Activated CD8-positive, alpha-beta memory T cell treated with anti-CD3 and anti-CD28 coated beads for 24 hours (primary cell): ENCODE measurements at places on chromosomes 1 and 21.

DNA sequence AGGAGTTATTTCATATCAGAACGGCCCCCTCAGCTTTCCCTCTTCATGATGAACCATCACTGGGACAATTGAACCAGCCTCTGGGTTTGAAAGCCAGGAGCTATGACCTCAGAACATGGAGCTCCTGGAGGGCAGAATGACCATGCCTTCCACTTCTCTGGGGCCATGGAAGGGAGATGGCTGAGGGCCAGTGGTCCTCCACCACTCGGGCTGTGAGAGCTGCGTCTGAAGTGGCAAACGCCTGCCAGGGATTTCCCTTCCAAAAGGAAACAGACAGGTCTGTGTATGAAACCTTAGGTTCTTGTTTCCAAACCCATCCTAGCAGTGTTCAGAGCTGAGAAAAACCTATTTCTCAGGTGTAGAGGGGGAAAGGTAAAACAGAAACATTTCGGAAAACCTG is 22.5 kb downstream of the PKP1 start:
- no peak for DNase-seq

DNA sequence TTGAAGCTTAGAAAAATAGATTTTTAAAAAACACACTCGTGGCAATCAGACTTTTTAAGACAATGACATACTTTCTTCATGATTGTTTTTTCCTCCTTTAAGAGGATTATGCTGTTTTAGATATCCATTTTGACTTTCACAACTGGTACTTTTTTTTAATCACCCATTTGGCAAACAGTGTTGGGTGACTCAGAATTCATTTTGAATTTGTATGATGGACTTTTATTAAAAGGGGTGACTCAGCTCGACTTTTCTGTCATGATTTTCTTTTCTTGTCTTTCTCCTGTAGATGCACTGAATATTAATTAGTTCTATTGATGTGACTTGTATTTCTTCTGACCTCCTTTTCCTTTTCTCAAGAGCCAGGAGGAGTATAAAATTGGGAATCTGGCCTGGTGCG is 44.7 kb downstream of the FMN2 start:
- DNase-seq = no peak

GRCh38 chr1:67338642-67339041 is 31.0 kb downstream of the IL12RB2 start:
- no peak for DNase-seq

- no peak for DNase-seq
These were observed 183.7 kb upstream of the FAM78B start for GRCh38 chr1:166350490-166350889.

DNA sequence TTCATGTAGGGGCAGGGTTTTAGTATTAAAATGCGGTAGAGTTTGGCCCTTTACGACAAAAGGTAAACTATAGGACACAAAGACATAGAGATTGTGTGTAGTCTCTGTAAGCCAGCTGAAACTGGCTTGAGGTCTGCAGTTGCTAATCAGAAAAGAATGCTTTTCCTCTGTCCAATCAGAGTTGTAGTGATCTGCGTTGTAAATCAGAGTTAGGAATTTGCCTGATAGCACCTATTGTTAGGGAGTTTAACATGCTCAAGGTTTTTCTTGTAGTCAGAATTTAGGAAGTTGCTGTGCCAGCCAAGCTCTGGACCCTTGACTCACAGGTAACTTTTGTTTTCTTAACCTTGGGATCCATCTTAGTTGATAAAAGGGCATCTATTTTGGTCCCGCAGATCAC is 61.2 kb upstream of the VTCN1 start:
- no peak for DNase-seq

GRCh38 chr1:113812661-113813135 is 422 bp upstream of the RSBN1 start:
- DNase-seq = no peak

GRCh38 chr1:110319332-110320167 is 19.6 kb upstream of the RBM15 start:
- DNase-seq = peak; percentile 35

DNA sequence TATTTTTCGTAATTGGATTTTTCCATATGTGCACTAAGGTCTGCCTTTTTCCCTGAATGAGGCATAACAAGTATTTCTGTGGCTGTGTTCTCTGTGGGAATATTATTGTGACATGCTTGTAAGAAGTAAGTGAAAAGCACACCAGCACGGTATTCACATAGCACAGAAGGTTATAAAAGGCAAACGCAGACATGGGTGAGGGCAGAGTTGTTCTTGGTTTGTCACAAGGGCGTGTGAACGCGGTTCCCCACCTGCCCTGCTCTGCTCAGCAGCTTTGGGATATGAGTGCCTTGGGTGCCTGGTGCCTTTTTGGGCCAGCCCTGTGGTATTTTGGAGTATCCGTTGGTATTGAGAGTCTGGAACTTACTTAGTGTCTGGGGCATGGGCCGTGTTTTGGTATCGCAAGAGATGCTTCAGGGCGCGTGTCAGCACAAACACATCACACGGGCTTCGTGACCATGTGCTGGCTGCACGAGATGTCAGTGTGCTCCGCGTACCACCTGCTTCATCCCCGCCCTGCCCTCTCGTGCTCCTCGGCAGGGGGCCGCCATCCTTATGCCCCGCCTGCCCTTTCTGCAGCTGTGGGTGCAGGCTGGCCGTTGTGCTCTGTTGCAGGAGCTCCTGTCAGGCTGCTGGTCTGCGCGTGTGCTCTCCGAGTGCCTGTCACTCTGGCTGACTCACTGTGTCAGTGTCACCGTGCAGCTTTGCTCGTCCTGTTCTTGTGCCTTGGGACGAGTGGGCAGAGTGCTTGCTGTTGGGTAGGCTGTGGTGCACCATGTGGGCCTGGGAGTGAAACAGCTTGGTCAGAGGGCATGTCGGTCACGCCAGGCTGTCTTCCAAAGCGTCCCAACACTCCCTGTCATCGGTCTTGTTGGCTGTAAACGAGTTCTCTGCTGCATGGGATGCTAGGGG is 15.0 kb downstream of the SKI start:
- no peak for DNase-seq

DNA sequence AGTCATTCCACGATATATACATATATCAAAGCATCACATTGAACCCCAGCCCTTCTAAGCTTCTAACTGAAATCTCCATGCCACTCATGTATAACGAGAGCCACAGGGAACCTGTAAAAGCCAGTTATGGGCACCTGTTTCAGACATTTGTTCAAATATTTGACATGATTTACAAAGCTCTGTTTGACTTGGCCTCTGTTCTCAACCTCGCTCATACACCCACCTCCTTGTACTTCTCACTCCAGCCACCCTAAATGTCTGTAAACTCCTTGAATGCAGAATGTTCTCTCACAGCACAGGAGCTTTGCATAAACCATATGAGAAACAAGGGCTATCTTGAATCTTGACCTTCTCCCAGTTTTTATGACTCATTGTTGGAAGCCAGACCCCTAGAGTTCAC is 36.9 kb upstream of the CD2 start:
- DNase-seq = no peak

DNA sequence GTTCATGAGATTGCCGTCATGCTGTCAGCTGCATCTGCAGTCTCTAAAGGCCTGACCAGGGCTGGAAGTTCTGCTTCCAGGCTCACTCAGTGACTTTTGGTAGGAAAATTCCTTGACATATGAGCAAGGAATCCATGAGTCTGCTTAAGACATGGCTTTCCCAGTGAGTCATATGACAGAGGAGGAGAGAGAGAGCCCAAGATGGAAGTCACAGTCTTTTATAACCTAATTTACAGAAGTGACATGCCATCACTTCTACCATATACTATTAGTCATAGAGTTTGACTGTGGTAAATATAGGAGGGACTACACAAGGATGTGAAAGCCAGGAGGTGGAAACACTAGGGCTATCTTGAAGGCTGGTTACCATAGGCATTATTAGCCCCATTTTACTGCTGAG is 115.2 kb downstream of the ROR1 start:
- no peak for DNase-seq

DNA sequence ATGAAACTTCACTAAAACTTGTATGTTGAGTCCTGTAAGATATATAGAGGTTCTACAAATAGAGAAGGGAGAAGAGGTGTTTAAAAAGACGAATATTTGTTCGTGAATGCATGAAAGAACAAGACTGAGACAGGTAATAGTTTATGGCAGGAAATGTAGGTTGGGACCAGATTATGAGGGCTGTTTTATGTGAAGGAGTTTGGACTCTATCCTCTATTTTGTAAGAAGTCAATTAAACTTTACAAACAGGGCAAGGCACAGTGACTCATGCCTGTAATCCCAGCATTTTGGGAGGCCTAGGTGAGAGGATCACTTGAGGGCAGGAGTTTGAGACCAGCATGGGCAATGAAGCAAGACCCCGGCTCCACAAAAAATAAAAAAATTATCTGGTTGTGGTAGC is 5.7 kb downstream of the SLC35A3 start:
- DNase-seq = no peak

DNA sequence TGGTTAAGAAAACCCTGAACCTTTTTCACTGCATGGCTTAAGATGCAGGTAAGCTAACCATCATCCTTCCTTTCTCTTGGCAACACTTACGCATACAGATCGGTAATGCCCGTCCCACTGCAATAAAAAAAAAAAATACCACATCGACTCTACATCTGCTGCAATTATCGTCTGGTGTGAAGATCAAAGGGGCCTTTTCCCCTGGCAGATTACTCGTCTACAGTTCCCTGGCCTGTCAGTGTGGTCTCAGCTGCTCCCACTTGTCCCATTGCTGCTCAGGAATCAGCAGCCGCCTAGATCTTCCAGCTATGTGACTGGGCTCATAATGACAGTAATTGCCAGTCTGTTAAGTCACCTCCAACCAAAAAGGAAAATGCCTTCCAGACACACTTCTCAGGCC is 133.1 kb downstream of the SETD4 start:
- no peak for DNase-seq

- DNase-seq = no peak
These were observed 156.2 kb upstream of the RGS18 start for GRCh38 chr1:192002063-192002462.

- DNase-seq = no peak
These were observed 84.2 kb downstream of the CCDC185 start for GRCh38 chr1:223477456-223477855.

DNA sequence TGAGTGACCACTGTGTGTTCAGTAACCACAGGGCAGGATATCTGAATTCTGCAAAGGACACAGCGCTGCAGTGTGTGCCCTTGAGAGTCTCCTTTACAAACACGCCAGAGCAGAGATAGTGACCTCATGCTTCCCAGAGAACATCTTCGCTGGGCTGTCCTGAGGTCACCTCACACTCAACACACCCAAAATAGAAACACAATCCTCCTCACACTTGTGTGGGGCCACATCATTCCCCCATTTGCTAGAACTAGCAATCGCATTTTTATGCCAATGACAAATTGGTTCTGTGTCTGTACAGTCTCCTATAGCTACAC is 140.1 kb upstream of the NRIP1 start:
- no peak for DNase-seq

DNA sequence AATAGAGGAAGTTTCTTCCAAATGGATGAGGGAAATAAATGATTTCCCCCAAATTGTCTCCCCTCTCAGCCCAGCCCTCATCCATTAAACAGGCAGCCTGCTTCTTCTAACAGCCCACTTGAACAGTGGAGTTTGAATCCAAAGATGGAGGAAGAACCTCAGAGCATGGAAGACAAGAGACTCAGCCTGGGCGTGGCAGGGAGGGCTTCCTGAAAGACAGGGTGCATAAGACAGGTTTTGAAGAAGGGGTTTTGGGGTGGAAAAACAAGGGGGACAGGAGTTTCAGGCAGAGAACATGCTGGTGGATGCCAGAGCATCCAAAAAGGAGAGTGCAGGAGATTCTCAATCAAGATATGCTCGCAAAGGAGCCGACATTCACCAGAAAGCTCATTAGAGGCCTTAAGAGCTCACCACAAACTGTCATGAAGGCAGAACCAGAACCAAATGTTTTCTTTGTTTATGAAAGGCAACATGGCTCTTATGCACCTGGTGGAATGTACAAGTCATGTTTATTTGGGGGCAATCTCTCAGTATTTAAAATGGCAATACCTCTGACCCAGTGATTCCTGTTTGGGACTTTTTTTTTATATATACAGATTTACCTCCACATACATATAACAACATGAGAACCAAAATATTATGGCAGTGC is 26.5 kb upstream of the TSPEAR start:
- DNase-seq = no peak

GRCh38 chr1:25856856-25857255 is 2.4 kb downstream of the AUNIP start:
- no peak for DNase-seq

- no peak for DNase-seq
These were observed 127.8 kb downstream of the RERE start for GRCh38 chr1:8689431-8690252.

- DNase-seq = no peak
These were observed 32.4 kb upstream of the AGPAT3 start for GRCh38 chr21:43832648-43833047.

DNA sequence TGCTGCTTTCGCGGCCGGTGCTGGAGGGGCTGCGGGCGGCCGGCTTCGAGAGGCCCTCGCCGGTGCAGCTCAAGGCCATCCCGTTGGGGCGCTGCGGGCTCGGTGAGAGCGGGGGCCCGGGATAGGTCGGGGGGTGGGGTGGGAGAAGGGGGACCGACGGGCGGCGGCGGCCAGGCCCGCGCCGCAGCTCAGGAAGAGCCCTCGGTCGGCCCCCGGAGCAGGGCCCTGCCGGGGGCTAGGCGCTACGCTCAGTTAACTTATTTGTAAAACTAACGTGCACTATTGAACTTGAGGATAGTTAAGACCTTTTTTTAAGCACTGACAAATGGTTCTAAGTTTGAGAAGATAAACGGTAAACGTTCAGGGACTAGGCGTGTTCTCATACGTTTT is 418 bp downstream of the DDX20 start:
- no peak for DNase-seq

GRCh38 chr1:53115403-53116306 is 26.8 kb downstream of the SLC1A7 start:
- no peak for DNase-seq

- no peak for DNase-seq
These were observed 39.9 kb upstream of the BACH1 start for GRCh38 chr21:29258626-29259338.

- no peak for DNase-seq
These were observed 27.3 kb upstream of the SPATA6 start for GRCh38 chr1:48499211-48499735.

- no peak for DNase-seq
These were observed 68.3 kb downstream of the MPZL1 start for GRCh38 chr1:167790117-167790516.

DNA sequence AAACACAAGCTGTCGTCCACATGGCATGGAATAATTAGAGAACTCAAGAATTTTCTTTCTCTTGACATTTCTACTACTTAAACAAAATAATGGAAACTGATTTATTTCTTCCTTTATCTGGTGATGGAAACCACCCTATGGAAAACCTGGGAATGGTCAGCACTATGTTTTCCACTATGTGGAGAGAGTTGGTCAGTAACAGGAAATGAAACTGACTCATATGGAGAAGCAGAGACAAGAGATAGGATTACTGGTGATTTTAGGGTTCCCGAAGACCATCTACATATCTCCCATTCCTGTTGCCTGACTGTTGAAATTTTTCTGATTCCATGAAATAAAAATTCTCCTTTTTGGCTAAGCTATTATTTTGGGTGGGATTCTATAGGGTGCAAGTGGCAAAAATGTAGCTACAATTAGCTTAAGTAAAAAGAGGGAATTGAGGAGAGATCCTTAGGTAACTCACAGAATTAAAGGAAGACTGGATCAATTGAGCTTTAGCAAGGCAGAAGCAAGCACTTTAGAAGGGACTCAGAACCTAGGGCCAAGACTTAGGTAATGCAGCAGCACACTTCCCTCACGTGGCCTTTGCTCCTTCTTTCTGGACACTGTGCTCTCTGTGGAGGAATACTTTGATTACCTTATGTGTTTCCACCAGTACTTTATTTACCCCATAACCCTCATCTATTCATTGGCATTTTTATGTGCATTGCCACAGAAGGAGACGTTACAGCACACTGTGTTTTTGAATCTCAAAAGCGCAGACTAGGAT is 89.6 kb downstream of the LEPR start:
- DNase-seq = no peak

GRCh38 chr21:36709030-36709867 is 10.3 kb downstream of the SIM2 start:
- no peak for DNase-seq
